Hypothalamus (tissue), 51 donors: ENCODE measurements at places on chromosomes 12 and 14.

DNA sequence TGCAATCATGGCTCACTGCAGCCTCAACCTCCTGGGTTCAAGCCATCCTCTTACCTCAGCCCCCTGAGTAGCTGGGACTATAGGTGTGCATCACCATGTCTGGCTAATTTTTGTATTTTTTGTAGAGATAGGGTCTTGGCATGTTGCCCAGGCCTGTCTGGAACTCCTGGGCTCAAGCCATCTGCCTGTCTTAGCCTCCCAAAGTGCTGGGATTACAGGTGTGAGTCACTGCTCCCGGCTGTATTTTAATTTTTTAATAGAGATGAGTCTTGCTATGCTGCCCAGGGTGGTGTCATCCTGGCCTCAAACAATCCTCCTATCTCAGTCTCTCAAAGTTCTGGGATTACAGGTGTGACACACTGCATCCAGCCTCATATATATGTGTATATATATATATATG, 31.7 kb upstream of the GPRC5A start:
- no peak for DNase-seq

- no peak for DNase-seq
Measured at GRCh38 chr14:24437020-24437735, 5.4 kb downstream of the SDR39U1 start.

DNA sequence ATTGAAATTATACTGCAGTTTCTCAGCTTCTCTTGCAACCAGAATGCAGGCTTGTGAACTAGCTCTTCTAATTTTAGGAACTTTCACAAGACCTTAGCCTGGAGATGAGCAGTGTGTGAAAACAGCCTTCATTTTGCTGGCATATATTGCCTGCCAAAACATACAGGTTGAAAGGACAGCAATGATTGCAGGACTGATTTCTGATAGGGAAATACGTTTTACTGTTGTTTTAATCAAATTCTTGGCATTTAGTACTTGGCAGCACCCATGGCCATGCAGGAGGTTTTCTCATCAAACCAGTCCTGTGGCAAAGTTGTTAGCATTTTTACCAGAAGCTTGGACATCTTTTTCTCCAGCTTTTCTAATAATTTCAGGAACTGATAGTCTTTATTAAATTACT, 91.9 kb upstream of the MUCL1 start:
- no peak for DNase-seq

DNA sequence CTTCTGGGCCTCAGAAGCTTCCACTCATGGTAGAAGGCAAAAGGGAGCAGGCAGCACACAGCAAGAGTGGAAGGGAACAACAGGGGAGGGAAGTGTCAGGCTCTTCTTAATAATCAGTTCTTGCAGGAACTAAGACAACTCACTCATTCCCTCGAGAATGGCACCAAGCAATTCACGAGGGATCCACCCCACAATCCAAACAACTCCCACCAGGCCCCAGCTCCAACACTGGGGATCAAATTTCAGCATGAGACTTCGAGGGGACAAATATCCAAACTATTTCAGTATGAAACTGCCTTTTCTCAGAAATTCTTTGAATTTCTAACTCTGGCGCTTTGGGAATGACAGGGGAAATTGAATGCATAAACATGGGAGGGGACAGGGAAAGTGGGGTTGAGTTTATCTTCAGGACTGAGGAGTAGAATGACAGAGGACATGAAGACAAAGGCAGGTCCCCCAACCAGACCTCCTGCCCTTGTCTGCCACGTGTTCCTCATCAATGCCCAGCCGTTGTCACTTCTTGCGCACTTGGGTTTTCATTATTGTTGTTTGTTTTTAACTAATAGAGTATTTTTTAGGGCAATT, 24.6 kb upstream of the APOF start:
- DNase-seq: no peak

GRCh38 chr12:6784761-6785160, 4.6 kb upstream of the CD4 start:
- no peak for DNase-seq

DNA sequence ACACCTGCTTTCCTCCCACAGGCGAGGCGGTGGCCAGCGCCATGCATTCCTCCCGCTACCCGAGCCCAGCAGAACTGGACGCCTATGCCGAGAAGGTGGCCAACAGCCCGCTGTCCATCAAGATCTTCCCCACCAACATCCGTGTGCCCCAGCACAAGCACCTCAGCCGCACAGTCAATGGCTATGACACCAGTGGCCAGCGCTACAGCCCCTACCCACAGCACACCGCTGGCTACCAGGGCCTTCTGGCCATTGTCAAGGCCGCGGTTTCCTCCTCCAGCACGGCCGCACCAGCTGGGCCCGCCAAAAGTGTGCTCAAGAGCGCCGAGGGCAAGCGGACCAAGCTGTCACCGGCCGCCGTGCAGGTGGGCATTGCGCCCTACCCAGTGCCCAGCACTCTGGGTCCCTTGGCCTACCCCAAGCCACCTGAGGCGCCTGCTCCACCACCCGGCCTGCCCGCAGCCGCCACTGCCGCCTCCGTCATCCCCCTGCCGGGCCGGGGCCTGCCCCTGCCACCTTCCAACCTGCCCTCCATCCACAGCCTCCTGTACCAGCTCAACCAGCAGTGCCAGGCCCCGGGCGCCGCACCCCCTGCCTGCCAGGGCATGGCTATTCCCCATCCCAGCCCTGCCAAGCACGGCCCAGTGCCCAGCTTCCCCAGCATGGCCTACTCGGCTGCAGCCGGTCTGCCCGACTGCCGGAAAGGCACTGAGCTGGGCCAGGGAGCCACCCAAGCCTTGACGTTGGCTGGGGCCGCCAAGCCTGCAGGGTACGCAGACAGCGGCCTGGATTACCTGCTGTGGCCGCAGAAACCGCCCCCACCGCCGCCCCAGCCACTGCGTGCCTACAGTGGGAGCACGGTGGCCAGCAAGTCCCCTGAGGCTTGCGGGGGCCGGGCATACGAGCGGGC, 54.6 kb downstream of the FAM222A start:
- DNase-seq: no peak

- DNase-seq: no peak
Measured at GRCh38 chr12:52657250-52657902, 5.4 kb upstream of the KRT2 start.

GRCh38 chr12:116697305-116697704, 40.6 kb downstream of the SPRING1 start:
- DNase-seq: no peak

GRCh38 chr12:23028158-23028802, 403.3 kb downstream of the ETNK1 start:
- DNase-seq: no peak

DNA sequence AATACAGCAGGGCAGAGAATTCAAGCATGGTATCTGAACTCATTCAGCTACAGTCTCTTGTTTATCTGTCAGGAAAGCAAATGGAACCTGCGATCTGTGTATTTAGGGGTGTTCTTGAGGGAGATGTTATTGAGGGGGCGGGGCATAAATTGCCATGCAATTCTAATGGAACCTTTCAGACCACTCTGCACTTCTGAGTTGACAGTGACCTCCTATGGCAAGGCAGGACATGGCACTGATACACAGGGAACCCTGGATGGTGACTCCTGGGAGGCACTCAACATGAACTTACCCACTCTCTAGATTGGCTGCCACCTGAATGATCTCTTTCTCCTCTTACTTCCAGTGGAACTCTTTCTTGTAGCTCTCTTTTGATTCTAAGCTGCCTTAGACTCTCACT, 787.3 kb downstream of the VRK1 start:
- no peak for DNase-seq

DNA sequence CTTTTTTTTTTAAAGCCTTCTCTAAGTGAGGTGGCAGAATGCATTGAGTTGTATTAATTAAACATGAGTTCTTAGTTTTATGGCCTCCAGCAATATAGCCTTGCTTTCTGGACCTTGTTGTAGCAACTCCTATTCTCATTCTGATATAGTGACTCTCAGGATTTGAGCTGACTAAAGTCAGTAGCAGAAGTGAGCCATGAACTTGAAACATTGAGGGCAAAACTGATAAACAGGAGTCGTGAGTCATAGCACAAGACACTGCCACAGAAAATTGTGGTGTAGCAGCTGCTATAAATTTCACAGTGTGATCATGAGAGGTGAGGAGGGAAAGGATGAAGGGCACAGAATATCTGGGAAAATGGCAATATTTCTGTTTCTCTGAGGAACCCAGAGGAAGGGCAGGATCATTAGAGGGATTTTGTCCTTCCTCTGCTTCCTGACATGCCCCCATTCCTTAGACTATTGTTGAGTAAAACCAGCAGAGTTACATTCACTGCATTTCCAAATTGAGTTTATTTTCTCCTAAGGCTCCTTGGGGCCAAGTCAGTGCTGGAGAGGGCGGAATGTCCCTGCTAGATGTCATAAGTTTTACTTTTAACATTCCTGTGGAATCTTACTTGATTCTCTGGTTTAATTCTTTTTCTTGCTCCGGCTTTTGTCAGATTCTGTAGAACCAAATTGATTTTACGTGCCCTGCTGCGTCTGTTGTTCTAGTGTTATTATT, 7.5 kb downstream of the KLRG1 start:
- no peak for DNase-seq

DNA sequence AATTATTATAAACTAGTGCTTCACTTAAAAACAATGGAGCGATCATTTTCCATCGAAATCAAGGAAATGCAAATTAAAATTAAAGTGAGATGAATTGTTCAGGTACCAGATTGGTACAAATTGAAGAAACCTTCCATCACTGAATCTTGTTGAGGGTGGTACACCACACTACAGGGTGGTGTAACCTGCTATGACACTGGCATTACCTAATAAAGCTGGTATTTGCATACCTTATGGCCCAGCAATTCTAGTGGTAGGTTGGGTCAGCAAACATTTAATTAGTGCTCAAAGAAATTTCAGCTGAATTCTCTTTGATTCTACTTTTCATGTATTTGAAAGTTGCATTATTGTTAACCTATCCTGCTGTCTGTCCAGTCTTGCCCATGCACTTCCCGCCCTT, 9.2 kb downstream of the TIGAR start:
- DNase-seq: no peak

- no peak for DNase-seq
Measured at GRCh38 chr14:50301914-50302313, 10.1 kb downstream of the L2HGDH start.
